A549 treated with GW870086 at 1 μM for 4 hours (cell line): ENCODE measurements at places on chromosomes 16 and 17. TPM values are rescaled to one million over a fixed set of nuclear protein-coding genes. Genes with fewer than 3 reads are reported as not detected.

The ASPHD1 gene
- 15.9 to 27.5 TPM (median 23.8 TPM) in 5 replicates for total RNA-seq

The CALB2 gene
- 4.7 to 7.7 TPM (median 5.8 TPM) in 5 replicates for total RNA-seq

The DPEP3 gene
- total RNA-seq, result not detected in 5 replicates

The ALOX12B gene
- total RNA-seq, result 1.3 to 1.8 TPM (median 1.6 TPM) in 5 replicates

The CNGB1 gene
- total RNA-seq, result 0.03 to 0.09 TPM (median 0.08 TPM) in 4 of 5 replicates, not detected in the other

The HEATR9 gene
- total RNA-seq, result not detected in 5 replicates

The KLHDC4 gene
- 41.1 to 45.2 TPM (median 42.5 TPM) in 5 replicates for total RNA-seq

The TNFRSF13B gene
- not detected in 5 replicates for total RNA-seq

The FOXF1 gene
- total RNA-seq, result not detected in 5 replicates

The ALOX15B gene
- 0.05 to 0.07 TPM in 2 of 5 replicates, not detected in the others for total RNA-seq

The DCAF7 gene
- 44.6 to 64.5 TPM (median 55.8 TPM) in 5 replicates for total RNA-seq

The MED13 gene
- 15.2 to 24.8 TPM (median 21.6 TPM) in 5 replicates for total RNA-seq

The ITGA2B gene
- 1.2 to 1.8 TPM (median 1.5 TPM) in 5 replicates for total RNA-seq

The CACNG3 gene
- total RNA-seq, result not detected in 5 replicates

The E2F4 gene
- 82.2 to 98.8 TPM (median 95.1 TPM) in 5 replicates for total RNA-seq

The SLC12A3 gene
- not detected in 5 replicates for total RNA-seq

The TBC1D3K gene
- not detected in 5 replicates for total RNA-seq

The CDR2L gene
- 56.3 to 70.7 TPM (median 68.6 TPM) in 5 replicates for total RNA-seq

The CA5A gene
- total RNA-seq, result not detected in 5 replicates

The CCL4L2 gene
- not detected in 5 replicates for total RNA-seq

The CRHR1 gene
- total RNA-seq, result 0.20 TPM in 1 of 5 replicates, not detected in the others

The RAB11FIP4 gene
- total RNA-seq, result 0.91 to 2.1 TPM (median 1.4 TPM) in 5 replicates

The SLC47A1 gene
- 22.1 to 24.9 TPM (median 23.5 TPM) in 5 replicates for total RNA-seq

The NEK8 gene
- total RNA-seq, result 3.3 to 4.7 TPM (median 4.5 TPM) in 5 replicates

The DNAH2 gene
- 0.01 to 0.10 TPM (median 0.05 TPM) in 4 of 5 replicates, not detected in the other for total RNA-seq

The PTX4 gene
- total RNA-seq, result not detected in 5 replicates

The MMP15 gene
- total RNA-seq, result 28.0 to 37.2 TPM (median 34.7 TPM) in 5 replicates

The KCNJ2 gene
- total RNA-seq, result 0.03 to 0.07 TPM (median 0.05 TPM) in 5 replicates

The ALOXE3 gene
- total RNA-seq, result 6.6 to 10.9 TPM (median 7.4 TPM) in 5 replicates

The SHCBP1 gene
- total RNA-seq, result 29.2 to 41.4 TPM (median 37.7 TPM) in 5 replicates

The KCNAB3 gene
- 1.7 to 2.9 TPM (median 2.0 TPM) in 5 replicates for total RNA-seq
